Omental fat pad (tissue), 4 donors: ENCODE measurements at places on chromosomes 1 and 21.

DNA sequence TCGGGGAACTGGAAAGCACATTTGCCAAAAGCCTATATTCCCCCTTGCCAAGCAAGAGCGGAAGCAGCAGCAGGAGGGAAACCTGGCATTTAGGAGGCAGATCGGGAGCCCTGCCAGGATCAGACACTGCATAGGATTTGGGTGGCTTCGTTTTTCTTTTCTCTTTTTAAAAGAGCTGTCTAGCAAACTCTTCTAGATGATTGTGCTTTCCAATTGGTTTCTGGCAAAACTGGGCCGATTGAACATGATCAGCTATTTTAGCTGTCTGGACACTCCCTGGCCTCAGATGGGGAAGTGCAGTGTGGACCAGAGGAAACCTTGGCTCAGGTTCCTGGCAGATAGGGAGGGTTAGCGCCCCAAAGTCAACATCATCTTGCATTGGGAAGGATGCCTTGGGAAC is 414.0 kb upstream of the KAZN start:
- no peak for DNase-seq

DNA sequence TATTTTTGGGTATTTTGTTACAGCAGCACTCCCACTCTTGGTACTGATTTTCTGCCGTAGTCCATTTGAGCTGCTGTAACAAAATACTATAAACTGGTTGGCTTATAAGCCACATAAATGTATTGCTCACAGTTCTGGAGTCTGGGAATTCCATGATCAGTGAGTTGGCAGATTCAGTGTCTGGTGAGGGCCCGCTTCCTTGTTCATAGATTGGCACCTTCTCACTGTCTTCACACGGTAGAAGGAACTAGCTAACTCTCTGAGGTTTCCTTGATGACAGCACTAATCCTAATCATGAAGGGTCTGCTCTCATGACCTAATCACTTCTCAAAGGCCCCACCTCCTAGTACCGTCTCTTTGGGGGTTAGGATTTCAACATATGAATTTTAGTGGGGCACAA is 85.2 kb downstream of the HHAT start:
- no peak for DNase-seq

DNA sequence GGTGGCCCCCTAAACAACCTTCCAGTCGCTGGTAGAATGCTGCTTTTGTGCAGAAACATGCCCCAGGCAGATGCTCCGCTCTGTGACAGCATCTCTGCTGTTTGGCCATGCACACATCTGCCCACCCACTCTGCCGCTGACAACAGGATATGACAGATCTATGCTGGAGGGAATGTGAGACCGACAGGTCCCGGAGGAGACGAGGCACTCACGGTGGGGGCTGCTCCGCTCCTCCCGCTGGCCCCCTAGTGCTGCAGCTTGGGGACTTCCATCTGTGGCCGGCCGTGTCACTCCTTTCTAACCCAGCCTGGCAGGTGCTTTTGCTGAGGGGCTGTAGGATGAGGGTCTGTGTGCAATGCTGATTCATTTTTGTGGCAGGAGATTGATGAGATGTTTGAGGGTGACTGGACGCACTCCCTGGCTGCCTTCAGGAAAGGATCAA is 49.1 kb upstream of the DMRTB1 start:
- no peak for DNase-seq

- no peak for DNase-seq
Observed at GRCh38 chr21:45276596-45276995, 11.1 kb downstream of the POFUT2 start.

- no peak for DNase-seq
Observed at GRCh38 chr1:224407571-224408293, 26.9 kb downstream of the WDR26 start.

DNA sequence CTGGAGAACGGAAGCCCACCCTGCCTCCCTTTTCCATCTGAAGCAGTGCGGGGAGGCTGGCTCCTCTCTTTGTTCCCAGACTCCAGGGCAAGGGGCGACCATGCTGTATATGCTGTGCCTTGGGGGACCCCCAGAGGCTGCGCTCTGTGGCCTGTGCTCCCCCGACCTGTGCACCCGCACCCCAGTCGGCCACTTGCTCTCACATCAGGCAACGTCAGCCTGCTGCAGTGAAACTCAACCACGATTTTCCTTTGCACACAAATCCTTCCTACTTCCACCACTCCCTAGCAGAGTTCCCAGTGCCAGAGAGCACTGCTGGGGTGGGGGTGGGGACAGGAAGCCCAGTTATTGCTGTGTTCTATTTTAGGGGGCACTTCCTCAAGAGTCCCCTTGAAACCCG is 52.5 kb downstream of the SIM2 start:
- no peak for DNase-seq

- DNase-seq = no peak
Observed at GRCh38 chr1:234970731-234971476, 157.7 kb downstream of the TOMM20 start.

DNA sequence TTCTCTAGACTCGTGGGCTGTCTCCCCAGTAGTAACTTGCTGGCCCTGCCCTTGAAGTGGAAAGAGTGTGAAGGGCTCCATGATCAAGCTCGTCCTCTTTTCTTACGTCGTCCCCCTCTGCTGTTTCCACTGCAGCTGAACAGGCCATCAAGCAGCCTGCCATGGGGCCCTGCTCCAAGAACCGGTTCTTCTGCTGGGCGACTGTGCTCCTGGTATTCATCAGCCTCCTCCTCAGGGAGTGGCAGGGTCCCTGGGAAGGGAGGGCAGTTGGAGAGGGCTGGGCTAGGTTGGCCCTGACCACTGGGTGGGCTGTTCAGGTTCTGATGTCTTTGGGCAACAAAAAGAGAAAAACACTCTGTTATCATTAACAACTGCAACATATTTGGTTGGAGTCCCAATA is 151.5 kb downstream of the FCRL5 start:
- DNase-seq = no peak

GRCh38 chr1:198118134-198118533 is 38.7 kb upstream of the NEK7 start:
- DNase-seq = peak; percentile 37

DNA sequence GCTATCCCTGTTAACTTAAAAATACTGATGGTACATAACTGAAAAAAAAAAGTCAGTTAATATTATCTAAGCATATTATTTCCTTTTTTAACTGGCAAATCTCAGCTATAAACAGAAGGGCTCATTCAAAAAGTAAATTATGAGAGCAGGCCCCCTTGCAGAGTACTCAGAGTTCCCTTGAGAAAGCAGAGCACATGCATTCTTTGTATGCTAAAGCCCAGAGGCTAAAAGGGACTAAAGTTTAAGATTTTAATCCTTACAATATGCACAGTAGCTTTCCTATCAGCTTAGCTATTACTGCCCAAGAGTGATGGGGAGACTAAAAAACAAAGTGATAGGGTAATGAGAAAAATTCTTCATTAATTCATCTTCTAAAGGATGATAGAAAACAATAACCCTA is 18.5 kb downstream of the SLC16A1 start:
- no peak for DNase-seq

DNA sequence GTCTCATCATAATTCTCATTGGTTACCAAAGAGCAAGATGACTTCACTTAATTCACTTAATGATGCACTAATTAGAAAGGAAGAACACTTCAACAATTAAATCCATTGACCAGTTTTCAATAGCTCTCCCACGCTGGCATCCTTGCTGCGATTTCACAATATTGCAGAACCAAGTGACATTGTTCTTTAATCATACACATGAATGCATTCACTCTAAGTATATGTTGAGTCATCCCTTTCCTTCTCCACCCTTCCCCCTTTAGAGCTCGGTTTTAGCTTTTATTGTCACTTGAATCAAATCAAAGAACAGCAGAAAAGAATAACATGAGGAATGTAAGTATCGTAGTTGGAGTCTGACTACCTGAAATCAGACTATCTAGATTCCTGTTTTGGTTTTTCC is 233.6 kb upstream of the FMN2 start:
- no peak for DNase-seq

GRCh38 chr1:217133958-217134856 is 411.0 kb upstream of the ESRRG start:
- DNase-seq = no peak

GRCh38 chr1:225517697-225518096 is 89.9 kb upstream of the LBR start:
- DNase-seq = no peak

- no peak for DNase-seq
Observed at GRCh38 chr1:5774019-5774418, 218.2 kb downstream of the NPHP4 start.

DNA sequence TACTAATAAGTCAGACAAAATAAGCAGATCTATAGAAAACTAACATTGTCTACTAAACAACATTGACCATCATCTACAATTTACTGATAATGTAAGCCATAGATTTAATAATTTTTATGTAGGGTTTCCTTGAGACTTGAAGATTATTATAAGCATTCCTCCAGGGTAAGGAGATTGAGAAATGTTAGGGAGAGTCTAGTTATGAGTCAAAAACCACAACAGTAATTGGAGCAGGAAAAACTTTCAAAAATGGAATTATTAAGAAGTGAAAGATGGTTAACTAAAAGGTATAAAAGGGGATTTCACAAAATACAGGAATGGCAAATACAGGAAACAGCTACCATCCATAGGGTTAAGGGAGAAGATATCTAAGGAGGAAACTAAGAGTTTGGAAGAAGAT is 12.4 kb upstream of the UHMK1 start:
- DNase-seq = no peak

GRCh38 chr1:44790968-44791801 is 3.2 kb upstream of the BEST4 start:
- no peak for DNase-seq

- DNase-seq = no peak
Observed at GRCh38 chr1:160466961-160467360, 56.1 kb downstream of the SLAMF6 start.

GRCh38 chr1:43206600-43207228 is 34.6 kb downstream of the CFAP57 start:
- DNase-seq = no peak

- no peak for DNase-seq
Observed at GRCh38 chr1:222813866-222814535, 838 bp upstream of the DISP1 start.

DNA sequence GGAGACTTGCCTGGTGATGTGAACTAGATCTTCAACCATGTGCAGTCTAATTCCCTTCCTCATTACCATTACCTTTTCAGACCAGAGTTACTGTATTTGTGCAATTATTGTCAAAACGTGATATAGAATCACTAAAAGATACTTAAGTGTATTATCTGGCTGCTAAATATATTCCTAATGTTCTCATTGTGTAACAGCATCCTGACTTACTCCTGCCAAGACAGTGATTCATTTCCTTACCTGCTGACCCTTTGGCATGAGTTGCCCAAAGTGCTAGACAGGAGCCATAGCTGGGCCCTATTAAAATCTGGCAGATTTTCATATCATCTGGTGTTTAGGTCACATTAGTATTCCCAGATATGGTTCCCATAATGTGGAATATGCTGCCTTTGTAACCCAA is 598.3 kb upstream of the CAMK1G start:
- no peak for DNase-seq

DNA sequence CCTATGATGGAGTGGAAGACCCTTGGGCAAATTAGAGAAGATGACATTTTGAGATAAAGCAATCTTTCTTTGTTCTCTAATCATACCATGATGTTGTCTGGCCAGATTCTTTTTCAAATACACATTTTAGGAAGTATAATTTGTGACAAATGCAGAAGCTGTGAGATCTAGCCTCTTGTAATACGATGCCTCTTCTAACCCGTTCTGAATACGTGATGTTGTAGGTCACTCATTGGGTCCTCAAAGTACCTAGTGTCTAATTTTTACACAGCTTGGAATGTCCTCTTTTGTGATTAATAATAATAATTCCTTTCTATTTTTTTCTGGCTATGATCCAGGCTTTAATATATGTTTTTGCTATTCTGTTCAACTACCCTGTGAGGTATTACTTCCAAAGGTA is 502.7 kb downstream of the NUF2 start:
- no peak for DNase-seq

DNA sequence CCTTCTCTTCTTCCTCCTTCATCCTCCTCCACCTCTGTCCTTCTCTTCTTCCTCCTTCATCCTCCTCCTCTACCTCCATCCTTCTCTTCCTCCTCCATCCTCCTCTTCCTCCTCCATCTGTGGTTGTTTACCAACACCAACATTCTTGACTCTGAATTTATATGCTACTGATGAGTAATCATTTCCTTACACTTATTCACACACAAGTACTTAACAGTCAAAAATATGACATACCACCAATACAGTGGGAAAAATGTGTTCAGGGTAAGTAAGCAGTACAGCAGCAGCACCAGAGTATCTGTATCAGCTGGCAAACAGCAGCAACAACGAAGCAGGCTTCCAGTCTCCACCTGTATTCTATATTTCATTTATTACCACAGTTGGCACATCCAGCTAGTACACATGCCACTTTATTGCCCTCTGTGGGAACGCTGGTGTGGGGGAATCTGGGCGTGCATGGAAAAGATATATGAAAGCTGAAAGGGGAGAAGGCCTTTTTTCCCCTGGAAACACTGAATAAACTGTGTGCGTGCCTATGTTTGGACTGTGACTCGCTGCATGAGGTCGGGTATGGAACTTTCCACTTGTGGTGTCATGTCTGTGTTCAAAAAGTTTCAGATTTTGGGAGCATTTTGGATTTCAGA is 16.0 kb downstream of the ADSS2 start:
- no peak for DNase-seq

DNA sequence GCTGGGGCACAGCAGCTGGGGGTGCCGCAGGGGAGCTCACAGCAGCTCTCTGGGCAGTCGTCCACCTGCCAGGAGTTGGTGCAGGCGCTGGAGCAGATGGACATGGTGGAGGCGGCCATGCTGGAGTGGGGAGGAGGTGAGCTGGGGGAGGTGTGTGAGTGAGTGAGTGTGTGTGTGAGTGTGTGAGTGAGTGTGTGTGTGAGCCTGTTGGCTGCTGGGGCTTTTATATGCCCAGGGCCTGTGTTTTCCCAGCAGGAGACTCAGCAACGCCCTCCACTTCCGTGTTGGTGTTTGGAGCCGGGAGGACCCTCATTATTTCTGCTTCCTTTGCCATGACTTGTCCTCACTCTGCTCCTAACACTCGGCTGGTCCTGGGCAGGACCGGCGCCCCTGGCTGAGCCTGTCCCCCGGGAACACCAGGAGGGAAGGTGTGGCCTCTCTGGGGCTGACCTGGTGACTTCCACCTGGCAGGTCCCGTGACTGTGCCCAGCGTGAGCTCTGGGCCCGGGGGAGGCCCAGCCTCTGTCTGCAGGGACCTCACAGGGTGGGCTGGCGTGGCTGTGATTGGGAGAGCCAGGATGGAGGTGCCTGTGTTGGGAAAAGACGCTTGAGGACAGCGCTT is at the start of gene KRTAP10-2:
Gene KRTAP10-2, minus strand, starts transcription at position 166 of the 622 bp plus-strand sequence. Its CDS starts 47 bp downstream, at position 119.
- no peak for DNase-seq

DNA sequence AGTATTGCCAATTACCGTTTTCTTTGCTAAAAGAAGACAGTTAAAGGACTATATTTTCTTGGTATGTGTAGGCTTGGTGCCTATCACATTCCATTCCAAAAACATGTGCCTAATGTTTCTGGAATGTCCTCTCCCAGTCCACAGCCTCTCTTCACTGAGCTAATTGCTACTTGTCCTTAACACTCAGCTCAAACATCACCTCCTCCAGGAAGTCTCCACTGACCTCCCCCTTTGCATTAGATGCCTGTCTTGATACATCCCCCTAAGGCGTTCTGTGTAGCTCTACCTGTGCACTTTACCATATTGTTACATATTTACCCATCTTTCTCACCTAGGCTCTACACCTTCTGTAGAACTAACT is 195.6 kb upstream of the CAMK1G start:
- no peak for DNase-seq

GRCh38 chr1:218904416-218904815 is 269.3 kb upstream of the LYPLAL1 start:
- DNase-seq = no peak
